Heart right ventricle (tissue), 16 donors: ENCODE measurements at places on chromosomes 13 and 19. TPM values are rescaled to one million over a fixed set of nuclear protein-coding genes. Genes with fewer than 3 reads are reported as not detected.

GRCh38 chr19:54574527-54575056 is 1.0 kb downstream of the LILRA2 start:
- DNase-seq, result no peak
- H3K36me3 ChIP-seq, result no peaks in the 10 kb centered on the region
- H3K4me1 ChIP-seq, result no peaks in the 10 kb centered on the region
- no peak overlapping the region for H3K4me3 ChIP-seq

GRCh38 chr13:47046706-47047105 is 149.9 kb upstream of the HTR2A start:
- H3K36me3 ChIP-seq, result no peaks in the 10 kb centered on the region
- no peak for DNase-seq
- H3K4me1 ChIP-seq, result no peaks in the 10 kb centered on the region

DNA sequence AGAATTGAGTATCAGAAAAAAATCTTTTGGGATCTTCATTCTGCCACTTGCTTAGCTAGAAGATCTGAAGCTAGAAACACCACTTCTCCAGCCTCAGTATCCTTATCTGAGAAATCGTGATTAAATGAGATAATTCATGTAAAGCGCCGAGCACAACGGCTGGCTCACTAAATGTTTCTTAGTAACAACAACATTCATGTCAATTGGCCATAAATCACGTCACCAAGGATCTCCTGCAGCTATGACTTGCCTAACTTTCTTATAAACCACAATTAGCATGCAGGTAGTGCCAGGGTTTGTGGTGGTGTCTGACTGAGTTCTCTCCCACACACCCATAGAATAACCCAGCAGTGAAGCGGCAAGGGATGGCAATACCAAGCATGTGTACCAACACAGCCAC is 501.3 kb downstream of the EFNB2 start:
- no peaks in the 10 kb centered on the region for H3K27me3 ChIP-seq
- H3K4me1 ChIP-seq, result no peaks in the 10 kb centered on the region
- H3K4me3 ChIP-seq, result no peak overlapping the region
- no peak for DNase-seq
- no peak overlapping the region for H3K27ac ChIP-seq

- no peaks in the 10 kb centered on the region for H3K36me3 ChIP-seq
- no peak for DNase-seq
- H3K27me3 ChIP-seq, result no peaks in the 10 kb centered on the region
- H3K4me1 ChIP-seq, result no peaks in the 10 kb centered on the region
- H3K27ac ChIP-seq, result no peak overlapping the region
- H3K4me3 ChIP-seq, result no peak overlapping the region
These were observed 924.6 kb downstream of the OLFM4 start for GRCh38 chr13:53953183-53953582.

Gene SLC44A2
- total RNA-seq, result 98.1 TPM

DNA sequence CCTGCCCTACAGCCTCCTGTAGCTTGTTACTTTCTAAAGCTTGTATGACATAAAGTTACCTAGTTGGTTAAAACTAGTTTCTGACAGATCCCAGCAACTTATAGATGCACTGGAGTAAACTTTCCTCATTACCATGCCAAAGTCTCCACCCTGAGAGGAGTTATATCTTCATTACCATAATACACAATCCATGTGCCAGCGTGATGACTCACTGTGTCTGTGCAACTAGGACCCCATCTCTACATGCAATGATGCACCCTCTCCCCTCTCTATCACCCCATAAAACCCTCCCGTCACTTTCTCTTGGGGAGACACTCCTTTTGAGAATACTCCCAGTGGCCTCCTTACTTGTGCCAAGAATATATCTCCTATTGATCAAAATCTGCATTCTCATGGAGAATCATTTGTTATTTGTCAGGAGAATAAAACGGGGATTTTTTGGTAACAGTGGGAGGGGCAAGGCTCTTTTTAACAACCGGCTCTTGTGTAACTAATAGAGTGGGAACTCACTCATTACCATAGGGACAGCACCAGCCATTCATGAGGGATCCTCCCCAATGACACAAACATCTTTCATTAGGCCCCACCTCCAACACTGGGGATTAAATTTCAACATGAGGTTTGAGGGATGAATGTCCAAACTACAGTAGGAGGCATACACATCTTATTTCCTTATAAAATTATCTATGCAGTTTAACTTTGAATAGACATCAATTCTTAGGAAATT is 235.1 kb upstream of the ATXN8OS start:
- no peaks in the 10 kb centered on the region for H3K36me3 ChIP-seq
- no peak overlapping the region for H3K4me3 ChIP-seq
- no peak for DNase-seq
- no peaks in the 10 kb centered on the region for H3K27me3 ChIP-seq

Gene GRIN2D
- total RNA-seq, result 0.17 TPM

GRCh38 chr13:110651271-110651670 is 35.9 kb downstream of the NAXD start:
- no peak overlapping the region for H3K4me3 ChIP-seq
- peaks cover 36% of the 10 kb centered on the region for H3K36me3 ChIP-seq
- no peaks in the 10 kb centered on the region for H3K4me1 ChIP-seq
- H3K27ac ChIP-seq, result no peak overlapping the region

DNA sequence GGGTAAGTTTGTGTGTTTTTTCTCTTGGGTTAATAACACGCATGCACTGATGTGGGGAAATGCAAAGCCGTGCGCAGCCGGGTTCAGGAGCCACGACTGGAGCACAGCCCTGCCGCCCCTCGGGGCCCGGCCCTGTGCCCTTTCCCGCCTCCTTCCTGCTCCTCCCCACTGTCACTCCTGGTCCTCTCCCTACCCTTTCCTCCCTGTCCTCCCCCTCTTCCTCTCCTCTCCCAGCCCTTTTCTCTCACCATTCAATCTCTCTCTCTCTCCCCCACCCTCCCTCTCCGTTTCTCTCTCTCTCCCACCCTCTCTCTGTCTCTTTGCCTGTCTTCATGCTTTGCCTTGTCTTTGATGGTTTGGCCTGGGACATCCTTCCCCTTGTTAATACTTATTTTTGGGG is 27.2 kb downstream of the PLEKHJ1 start:
- H3K4me3 ChIP-seq, result no peak overlapping the region
- DNase-seq, result no peak
- peaks cover 11% of the 10 kb centered on the region for H3K36me3 ChIP-seq

Gene TRIP10
- total RNA-seq, result 77.2 TPM

Gene PGLYRP2
- not detected for total RNA-seq

Gene TNFSF13B
- total RNA-seq, result 2.4 TPM

Gene SPTBN4
- 5.1 TPM for total RNA-seq

DNA sequence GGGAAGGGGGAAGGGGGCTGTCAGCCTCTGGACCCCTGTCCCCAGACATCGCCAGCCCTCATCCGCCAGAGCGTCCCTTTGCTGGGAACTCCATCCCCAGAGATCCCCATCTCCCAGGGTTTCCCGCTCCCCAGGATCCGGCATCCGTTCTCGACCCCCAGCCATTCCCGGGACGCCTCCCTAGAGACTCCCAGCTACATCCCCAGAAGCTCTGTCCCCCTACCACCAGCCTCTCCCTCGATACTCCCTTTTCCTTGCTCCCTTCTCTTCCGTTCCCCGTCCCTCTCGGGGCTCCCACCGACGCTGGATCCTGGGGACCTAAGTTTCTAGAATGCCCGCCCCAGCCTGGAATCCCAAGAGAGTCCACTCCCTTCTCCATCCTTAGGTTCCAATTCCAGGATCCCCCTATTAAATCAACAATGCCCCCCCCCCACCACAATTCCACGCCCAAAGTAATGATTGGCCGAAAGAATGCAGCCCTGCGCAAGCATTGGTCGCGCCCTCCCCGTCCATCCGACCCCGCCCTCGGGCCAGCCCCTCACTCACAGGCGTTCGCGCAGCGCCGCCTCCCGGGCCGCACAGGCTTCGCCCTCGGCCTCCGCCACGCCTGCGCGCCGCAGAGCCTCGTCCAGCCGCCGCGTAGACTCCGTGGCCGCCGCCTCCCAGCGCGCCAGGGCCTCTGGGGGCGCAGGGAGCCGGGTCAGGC is 3.2 kb downstream of the CCDC194 start:
- DNase-seq, result peak; percentile 94
- H3K4me1 ChIP-seq, result peaks cover 25% of the 10 kb centered on the region
- peaks cover 50% of the 10 kb centered on the region for H3K27me3 ChIP-seq
- no peaks in the 10 kb centered on the region for H3K36me3 ChIP-seq
- peak overlapping the region; percentile 30 for H3K27ac ChIP-seq

GRCh38 chr13:36884235-36884634 is 35.8 kb downstream of the SMAD9 start:
- H3K27ac ChIP-seq, result no peak overlapping the region
- H3K4me1 ChIP-seq, result no peaks in the 10 kb centered on the region
- H3K36me3 ChIP-seq, result no peaks in the 10 kb centered on the region
- H3K27me3 ChIP-seq, result no peaks in the 10 kb centered on the region
- H3K4me3 ChIP-seq, result no peak overlapping the region

- no peak overlapping the region for H3K4me3 ChIP-seq
- no peaks in the 10 kb centered on the region for H3K36me3 ChIP-seq
- H3K4me1 ChIP-seq, result no peaks in the 10 kb centered on the region
- no peaks in the 10 kb centered on the region for H3K27me3 ChIP-seq
These were observed 231.2 kb downstream of the FGF9 start for GRCh38 chr13:21901811-21902708.

Gene PCDH17
- total RNA-seq, result 7.3 TPM

GRCh38 chr13:75226092-75226491 is 255.9 kb downstream of the TBC1D4 start:
- no peak overlapping the region for H3K4me3 ChIP-seq
- no peak for DNase-seq
- no peaks in the 10 kb centered on the region for H3K4me1 ChIP-seq

Gene ZNF772
- total RNA-seq, result 23.5 TPM

DNA sequence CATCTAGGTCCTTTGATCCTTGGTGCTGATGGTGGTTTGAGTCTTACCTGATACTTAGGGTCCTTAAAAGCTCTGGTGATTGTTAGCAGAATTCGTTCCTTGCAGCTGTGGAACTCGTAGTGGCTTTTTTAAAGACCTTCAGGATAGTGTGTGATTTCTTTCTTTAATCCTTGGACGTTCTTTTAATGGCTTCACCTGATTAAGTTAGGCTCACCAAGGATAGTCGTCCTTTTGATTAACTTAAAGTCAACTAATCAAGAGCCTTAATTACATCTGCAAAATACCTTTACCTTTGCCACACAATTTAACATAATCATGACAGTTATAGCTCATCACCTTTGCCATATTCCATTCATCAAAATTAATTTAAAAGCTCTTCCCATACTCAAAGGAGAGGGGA is 1807.7 kb downstream of the OLFM4 start:
- H3K36me3 ChIP-seq, result no peaks in the 10 kb centered on the region
- H3K27ac ChIP-seq, result no peak overlapping the region
- H3K27me3 ChIP-seq, result no peaks in the 10 kb centered on the region
- no peak for DNase-seq
- no peak overlapping the region for H3K4me3 ChIP-seq

GRCh38 chr19:16115301-16116039 is 3.8 kb downstream of the RAB8A start:
- no peak for DNase-seq
- no peaks in the 10 kb centered on the region for H3K27me3 ChIP-seq
- H3K4me3 ChIP-seq, result no peak overlapping the region
- H3K27ac ChIP-seq, result no peak overlapping the region

Gene MEF2B
- total RNA-seq, result 0.34 TPM

DNA sequence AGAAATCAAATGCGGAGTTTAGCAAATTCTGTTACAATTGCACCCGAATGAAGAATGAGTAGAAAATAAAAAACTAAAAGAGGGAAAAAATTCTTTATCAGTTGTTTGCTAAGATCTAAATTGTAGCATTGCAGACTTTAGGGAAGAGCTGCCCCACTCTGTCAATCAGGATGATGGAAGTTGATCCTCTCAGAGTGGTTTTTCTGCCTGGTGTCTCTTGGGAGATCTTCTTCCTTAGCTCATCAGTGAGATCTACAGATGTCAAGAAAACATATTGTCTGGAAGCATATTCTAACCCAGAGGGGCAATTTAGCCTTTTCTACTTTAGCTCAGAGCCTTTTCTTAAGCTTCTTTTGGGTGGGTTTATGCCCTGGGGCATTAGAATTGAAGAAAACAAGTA is 223.2 kb upstream of the PCDH17 start:
- no peaks in the 10 kb centered on the region for H3K4me1 ChIP-seq
- no peaks in the 10 kb centered on the region for H3K27me3 ChIP-seq
- H3K4me3 ChIP-seq, result no peak overlapping the region
- H3K36me3 ChIP-seq, result no peaks in the 10 kb centered on the region
- H3K27ac ChIP-seq, result no peak overlapping the region
- no peak for DNase-seq

Gene CAPN12
- total RNA-seq, result 0.55 TPM

GRCh38 chr19:34732612-34733211 is 1.3 kb upstream of the ZNF181 start:
- peaks cover 20% of the 10 kb centered on the region for H3K4me1 ChIP-seq
- peaks cover 10% of the 10 kb centered on the region for H3K36me3 ChIP-seq
- H3K27me3 ChIP-seq, result no peaks in the 10 kb centered on the region
- peak overlapping the region; percentile 98 for H3K27ac ChIP-seq

DNA sequence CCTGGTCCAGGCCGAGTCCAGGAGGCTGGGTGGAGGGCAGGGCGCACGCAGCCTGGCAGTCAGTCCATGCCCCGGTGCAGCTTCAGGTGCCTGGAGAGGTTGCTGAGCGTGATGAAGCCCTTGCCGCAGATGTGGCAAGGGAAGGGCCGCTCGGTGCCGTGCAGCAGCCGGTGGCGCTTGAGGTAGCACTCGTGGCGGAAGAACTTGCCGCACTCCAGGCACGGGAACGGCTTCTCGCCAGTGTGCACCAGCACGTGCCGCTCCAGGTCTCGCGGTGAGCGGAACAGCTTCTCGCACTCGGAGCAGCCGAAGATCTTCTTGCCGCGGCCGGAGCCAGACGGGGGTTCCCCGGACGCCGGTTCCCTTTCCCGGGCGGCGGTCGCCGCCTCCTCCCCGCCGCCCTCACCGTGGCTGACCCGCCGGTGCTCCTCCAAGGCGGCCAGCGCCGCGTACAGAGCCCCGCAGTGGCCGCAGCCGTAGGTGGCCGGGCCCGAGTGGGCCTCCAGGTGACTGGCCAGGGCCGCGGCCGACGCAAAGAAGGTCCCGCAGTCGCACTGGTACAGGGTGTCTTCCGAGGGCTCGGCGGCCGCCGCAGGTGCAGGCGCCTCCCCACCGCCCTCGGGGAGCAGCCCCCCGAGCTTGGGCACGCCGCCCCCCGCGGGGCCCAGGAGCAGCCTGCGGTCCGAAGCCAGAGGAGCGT is 6.8 kb downstream of the FIZ1 start:
- no peak for DNase-seq
- H3K4me1 ChIP-seq, result peaks cover 3% of the 10 kb centered on the region
- no peaks in the 10 kb centered on the region for H3K27me3 ChIP-seq
- H3K27ac ChIP-seq, result no peak overlapping the region
- H3K36me3 ChIP-seq, result no peaks in the 10 kb centered on the region

- H3K4me3 ChIP-seq, result no peak overlapping the region
- H3K27ac ChIP-seq, result no peak overlapping the region
- no peak for DNase-seq
- no peaks in the 10 kb centered on the region for H3K36me3 ChIP-seq
- H3K27me3 ChIP-seq, result no peaks in the 10 kb centered on the region
These were observed 251.6 kb upstream of the GPC6 start for GRCh38 chr13:92974905-92975429.

Gene MTMR6
- 19.5 TPM for total RNA-seq
